ENCODE measurements at places on chromosomes 7 and 10. TPM values are rescaled to one million over a fixed set of nuclear protein-coding genes. Genes with fewer than 3 reads are reported as not detected.

DNA sequence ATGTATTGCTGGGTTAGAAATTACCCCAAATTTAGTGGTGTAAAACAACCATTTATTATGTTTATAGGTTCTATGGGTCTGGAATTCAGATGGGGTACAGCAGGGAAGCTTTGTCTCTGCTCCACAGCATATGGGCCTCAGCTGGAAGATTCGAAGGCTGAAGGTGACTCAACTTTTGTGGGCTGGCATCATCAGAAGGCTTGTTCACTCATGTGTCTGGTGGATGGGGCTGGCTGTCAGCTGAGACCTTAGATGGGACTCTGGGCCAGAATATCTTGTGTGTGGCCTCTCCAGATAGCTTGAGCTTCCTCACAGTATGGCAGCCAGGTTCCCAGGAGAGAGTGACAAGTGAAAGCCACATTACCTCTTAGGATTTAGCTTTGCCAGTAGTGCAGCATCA, 45.9 kb downstream of the ZNF503 start:
- H3K27ac ChIP-seq: no peak overlapping the region
- no peaks in the 10 kb centered on the region for H3K27me3 ChIP-seq
- DNase-seq: no peak
- no peaks in the 10 kb centered on the region for H3K36me3 ChIP-seq
- H3K4me1 ChIP-seq: no peaks in the 10 kb centered on the region
- no peak overlapping the region for H3K4me3 ChIP-seq

DNA sequence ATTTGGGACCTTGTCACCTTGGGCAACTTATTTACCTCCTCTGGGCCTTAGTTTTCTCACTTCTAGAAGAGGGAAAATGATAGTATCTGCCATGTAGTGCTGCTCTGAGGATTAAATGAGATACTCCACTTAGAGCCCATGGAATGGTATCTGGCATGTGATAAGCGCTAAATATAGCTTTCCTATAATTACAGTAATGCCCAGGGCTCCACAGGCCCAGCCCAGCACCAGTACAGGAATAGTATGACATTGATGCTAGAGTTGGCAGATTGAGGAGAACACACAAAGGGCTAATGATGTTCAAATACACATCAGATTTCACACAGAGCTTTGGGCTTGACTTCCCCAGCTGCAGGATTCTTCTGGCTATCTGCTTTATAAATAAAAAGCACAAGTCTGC, 34.9 kb downstream of the FAS start:
- peaks cover 8% of the 10 kb centered on the region for H3K27me3 ChIP-seq
- no peak overlapping the region for H3K27ac ChIP-seq
- H3K4me3 ChIP-seq: no peak overlapping the region
- no peak for DNase-seq
- no peaks in the 10 kb centered on the region for H3K4me1 ChIP-seq

- H3K36me3 ChIP-seq: no peaks in the 10 kb centered on the region
- no peaks in the 10 kb centered on the region for H3K4me1 ChIP-seq
- DNase-seq: no peak
- no peaks in the 10 kb centered on the region for H3K27me3 ChIP-seq
- H3K4me3 ChIP-seq: no peak overlapping the region
- H3K27ac ChIP-seq: no peak overlapping the region
Observed at GRCh38 chr7:108421720-108422331, 34.4 kb downstream of the NRCAM start.

DNA sequence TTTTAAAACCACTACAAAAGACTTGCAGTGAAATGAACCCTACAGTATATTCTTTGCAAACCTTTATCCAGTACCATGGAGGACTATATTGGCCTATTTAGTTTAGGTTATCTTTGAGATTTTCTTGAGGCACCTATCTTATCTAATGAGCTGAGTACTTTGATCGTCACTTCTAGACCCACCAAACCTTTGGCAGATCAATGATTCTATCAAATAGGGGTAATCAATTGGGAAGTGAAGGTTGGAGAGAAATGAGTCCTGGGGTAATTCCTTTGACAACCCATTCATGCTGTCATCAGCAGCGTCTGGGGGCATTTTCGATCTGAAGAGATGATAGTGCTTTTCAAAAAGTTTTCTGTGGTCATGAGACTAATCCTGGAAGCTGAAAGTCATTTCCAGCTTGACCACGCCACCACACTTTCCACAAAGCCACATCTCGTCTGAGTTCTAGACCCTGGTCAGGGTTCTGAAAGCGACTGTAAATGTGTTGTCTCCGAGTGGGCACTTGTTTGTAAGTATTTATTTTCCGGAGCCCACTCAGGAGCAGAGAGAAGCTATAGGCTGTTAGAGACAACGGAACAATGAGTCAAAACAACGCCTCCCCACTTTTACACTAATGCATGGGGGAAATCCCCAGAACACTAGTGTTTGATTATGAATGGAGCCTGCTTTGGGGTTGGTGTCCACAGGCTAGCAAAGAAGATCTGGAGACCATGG, 4.8 kb downstream of the EGR2 start:
- peaks cover 7% of the 10 kb centered on the region for H3K4me1 ChIP-seq
- no peaks in the 10 kb centered on the region for H3K36me3 ChIP-seq
- no peak overlapping the region for H3K4me3 ChIP-seq
- no peak overlapping the region for H3K27ac ChIP-seq
- no peak for DNase-seq

GRCh38 chr10:71963351-71964097, 671 bp upstream of the CHST3 start:
- no peaks in the 10 kb centered on the region for H3K27me3 ChIP-seq
- peak overlapping the region; percentile 67 for H3K27ac ChIP-seq
- no peak for DNase-seq
- H3K4me1 ChIP-seq: peaks cover 12% of the 10 kb centered on the region
- peak overlapping the region; percentile 56 for H3K4me3 ChIP-seq
- H3K36me3 ChIP-seq: no peaks in the 10 kb centered on the region

DNA sequence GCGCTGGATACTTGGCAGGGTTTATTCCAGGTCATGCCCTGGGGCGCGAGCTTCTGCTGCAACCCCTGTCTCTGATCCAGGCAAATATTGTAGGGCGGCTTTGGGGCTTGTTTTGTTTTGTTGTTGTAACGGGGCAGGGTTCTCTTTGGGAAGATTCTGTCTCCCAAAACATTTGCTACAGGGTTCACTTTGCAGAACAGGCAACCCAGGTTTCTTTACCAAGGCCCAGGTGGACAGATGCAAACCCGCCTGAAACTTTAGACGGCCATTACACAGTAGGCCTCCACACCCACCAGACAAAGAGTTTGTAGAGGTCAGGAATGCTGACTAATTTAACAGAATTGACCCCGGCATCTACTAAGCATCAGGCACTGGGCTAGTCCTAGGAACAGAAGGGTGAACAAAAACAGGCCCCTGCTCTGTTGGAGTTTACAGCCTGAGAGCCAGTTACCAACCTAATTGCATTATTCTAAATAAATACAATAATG, 567 bp upstream of the CDCA7L start:
- no peak overlapping the region for H3K4me3 ChIP-seq
- H3K36me3 ChIP-seq: no peaks in the 10 kb centered on the region
- H3K27me3 ChIP-seq: no peaks in the 10 kb centered on the region
- no peak overlapping the region for H3K27ac ChIP-seq
- DNase-seq: no peak

DNA sequence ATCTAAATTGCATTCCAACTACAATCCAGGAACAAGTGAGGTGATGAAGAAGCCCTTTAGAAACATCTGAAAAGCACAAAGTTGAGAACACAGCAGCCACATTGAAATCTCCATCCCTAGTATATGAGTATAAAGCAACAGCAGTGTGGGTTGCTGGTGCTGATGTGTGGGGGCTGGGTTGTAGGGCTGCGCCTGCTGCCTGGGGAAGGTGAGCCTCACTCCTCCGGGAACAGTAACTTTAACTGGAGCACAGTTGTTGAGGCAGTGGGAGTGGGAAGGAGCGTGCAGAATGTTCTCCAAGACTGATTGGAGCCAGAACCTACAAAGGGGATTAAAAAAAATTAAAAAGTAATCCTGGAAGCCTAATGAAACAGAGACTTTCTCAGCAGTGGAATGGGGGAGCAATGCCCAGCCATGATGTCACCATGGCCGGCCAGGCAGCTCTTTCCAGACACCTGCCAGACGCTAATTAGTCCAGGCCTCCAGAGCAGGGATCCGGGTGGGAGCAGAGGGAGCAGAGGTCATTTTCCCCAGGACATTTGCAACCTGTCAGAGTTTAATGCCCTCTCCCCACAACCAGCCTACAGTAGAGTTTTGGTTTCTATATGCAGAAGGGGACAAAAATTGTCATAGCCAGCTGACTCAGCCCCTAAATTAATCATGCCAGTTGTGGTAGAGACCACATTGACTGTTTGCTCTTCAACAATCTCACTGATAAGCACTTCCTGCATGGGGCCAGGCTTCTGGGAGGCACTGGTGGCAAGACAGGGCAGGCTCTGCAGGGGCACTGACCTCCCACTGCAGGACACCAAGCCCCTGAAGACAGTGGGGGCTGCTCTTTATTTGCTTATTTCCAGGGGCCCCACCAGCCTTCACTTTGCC, 133.0 kb upstream of the ZNF32 start:
- no peak overlapping the region for H3K27ac ChIP-seq
- DNase-seq: peak; percentile 33
- H3K4me1 ChIP-seq: no peaks in the 10 kb centered on the region
- no peak overlapping the region for H3K4me3 ChIP-seq

DNA sequence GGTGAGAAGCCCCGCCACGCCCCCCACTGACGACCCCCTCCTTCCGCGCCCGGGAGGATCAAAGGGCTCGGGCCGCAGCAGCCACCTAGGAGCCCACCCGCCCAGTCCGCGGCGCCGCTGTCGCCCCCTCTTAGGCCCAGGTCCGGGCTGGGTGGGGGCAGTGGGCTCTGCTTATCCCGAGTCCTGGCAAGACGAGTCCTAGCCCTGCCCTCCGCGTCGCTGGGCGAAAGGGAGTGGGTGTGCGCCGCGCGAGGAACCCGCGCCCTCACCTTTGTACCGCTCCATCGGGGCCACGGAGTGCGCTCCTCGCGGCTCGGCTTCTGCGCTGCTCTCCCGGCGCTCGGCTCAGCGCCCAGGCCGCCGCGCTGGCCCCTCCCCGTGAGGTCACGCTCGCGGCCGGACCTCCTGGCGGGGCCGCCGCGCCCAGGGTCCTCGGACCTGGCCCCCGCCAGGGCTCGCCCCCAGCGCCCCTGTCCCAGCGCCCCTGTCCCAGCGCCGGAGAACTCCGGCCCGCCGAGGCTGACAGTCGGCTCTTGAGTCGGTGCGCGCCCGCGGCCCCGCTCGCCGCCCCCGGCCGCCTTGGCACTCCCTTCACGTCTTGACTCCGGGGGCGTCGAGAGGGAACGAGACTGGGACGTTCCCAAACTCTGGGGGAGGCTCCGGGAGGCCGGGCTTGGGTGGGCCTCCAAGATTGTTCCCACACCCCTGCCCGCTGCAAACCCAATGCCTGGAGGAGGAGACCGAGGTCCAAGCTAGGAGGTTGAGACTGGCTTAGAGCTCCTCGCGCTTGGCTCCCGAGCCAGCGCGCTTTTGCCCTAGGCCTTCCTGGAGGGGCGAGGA, at the start of gene AFAP1L2:
TSS of gene AFAP1L2 (minus strand) at position 332 of the 840 bp plus-strand sequence. CDS start at position 285, 47 bp downstream.
- no peaks in the 10 kb centered on the region for H3K36me3 ChIP-seq
- H3K27me3 ChIP-seq: peaks cover 47% of the 10 kb centered on the region
- DNase-seq: peak; percentile 64
- peak within 1 kb of the TSS; percentile 31 for H3K4me3 ChIP-seq
- no peak within 1 kb of the TSS for H3K27ac ChIP-seq
- H3K4me1 ChIP-seq: peaks cover 6% of the 10 kb centered on the region

The FUOM gene
- 58.1 TPM for total RNA-seq

The FANK1 gene
- 7.5 TPM for total RNA-seq

All from cardiac muscle cell (in vitro differentiated cells and primary cell).